ENCODE measurements at places on chromosomes 7 and 10. TPM values are rescaled to one million over a fixed set of nuclear protein-coding genes. Genes with fewer than 3 reads are reported as not detected.

Gene PAPOLB
- total RNA-seq: not detected

Gene PCGF6
- 4.6 TPM for total RNA-seq

Gene CTAGE4
- 1.5 TPM for total RNA-seq

DNA sequence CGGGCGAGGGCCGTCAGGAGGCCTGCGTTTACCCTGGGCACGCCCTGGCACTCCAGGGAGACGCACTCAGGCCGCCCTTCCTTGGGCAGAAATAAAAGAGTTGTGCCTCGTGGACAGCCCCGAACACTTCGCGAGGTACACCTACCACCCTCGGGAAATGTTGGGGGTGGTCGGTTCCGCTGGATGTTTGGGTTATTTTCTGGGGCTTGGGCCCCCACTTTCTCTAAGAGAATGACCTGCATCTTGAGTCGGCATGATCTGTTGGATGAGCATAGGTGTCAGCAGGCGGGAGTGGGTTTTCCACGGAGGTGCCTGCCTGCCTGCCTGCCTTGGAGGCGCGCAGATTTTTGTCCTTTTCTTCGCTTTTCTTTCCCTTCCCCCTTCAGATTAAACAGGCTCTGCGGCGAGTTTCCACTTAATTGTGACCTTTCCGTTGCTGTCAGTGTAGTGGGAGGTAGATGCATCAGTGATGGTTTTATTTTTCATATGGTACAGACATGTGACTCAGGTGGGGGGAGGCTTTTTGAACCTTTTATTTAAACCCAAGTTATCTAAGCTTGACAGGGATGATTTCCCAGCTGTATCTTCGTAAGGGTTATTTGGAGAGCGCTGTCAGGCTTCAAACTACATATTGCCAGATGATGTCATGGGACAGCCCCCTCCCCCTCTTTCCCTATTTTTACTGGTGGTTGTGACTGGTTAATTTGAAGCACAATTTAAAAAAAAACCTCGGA is 661 bp downstream of the HECTD2 start:
- H3K27me3 ChIP-seq: no peaks in the 10 kb centered on the region
- H3K4me3 ChIP-seq: peak overlapping the region; percentile 85
- no peak for DNase-seq
- H3K4me1 ChIP-seq: no peaks in the 10 kb centered on the region

DNA sequence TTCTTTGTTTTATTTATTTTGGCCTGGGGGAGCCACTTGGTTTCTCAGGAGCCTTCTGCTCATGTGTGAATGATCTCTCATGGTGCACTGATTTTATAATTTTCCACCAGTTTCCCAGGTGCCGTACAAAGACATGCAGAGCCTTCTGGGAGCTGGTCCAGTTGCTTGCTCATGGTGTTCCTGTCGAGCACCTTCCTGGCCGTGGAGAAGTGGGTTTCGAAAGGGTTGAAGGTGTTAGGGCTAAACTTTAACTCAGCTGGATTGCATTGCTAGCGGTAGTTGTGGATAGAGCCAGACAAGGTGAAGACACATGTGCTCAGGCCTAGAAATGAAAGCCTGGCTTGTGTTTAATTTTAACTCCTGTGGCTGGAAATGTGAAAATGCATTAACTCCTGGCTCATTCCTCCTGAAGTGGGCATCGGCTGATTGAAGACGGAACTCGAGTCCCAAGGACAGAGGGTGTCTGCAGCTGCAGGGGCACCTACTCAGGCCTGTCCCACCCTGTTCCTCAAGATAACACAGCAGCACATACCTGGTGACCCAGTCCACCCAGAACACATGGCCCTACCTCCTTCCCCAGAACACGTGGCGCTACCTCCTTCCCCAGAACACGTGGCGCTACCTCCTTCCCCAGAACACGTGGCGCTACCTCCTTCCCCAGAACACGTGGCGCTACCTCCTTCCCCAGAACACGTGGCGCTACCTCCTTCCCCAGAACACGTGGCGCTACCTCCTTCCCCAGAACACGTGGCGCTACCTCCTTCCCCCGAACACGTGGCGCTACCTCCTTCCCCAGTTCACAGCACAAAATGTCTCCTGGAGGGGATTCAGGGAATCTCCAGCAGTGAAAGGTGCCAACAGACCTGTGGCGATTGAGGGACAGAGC is 133.2 kb downstream of the WDR37 start:
- no peaks in the 10 kb centered on the region for H3K36me3 ChIP-seq
- H3K27ac ChIP-seq: peak overlapping the region; percentile 67
- no peaks in the 10 kb centered on the region for H3K4me1 ChIP-seq

GRCh38 chr7:16847381-16847860 is 34.4 kb downstream of the AGR3 start:
- no peak for DNase-seq
- no peaks in the 10 kb centered on the region for H3K36me3 ChIP-seq
- peaks cover 4% of the 10 kb centered on the region for H3K4me1 ChIP-seq
- no peaks in the 10 kb centered on the region for H3K27me3 ChIP-seq
- H3K27ac ChIP-seq: no peak overlapping the region

- DNase-seq: no peak
- H3K4me3 ChIP-seq: no peak overlapping the region
- no peaks in the 10 kb centered on the region for H3K27me3 ChIP-seq
- no peak overlapping the region for H3K27ac ChIP-seq
- no peaks in the 10 kb centered on the region for H3K4me1 ChIP-seq
Observed at GRCh38 chr7:24609570-24609969, 36.3 kb downstream of the PALS2 start.

- no peaks in the 10 kb centered on the region for H3K27me3 ChIP-seq
- no peak overlapping the region for H3K27ac ChIP-seq
- no peak overlapping the region for H3K4me3 ChIP-seq
- peak; percentile 27 for DNase-seq
- no peaks in the 10 kb centered on the region for H3K36me3 ChIP-seq
- no peaks in the 10 kb centered on the region for H3K4me1 ChIP-seq
Observed at GRCh38 chr7:159032753-159033472, 111.8 kb downstream of the VIPR2 start.

- no peaks in the 10 kb centered on the region for H3K36me3 ChIP-seq
- no peaks in the 10 kb centered on the region for H3K4me1 ChIP-seq
- no peak overlapping the region for H3K27ac ChIP-seq
- no peak overlapping the region for H3K4me3 ChIP-seq
Observed at GRCh38 chr10:856416-857157, 74.9 kb downstream of the LARP4B start.

GRCh38 chr7:50781381-50782293 is 1.1 kb downstream of the GRB10 start:
- DNase-seq: no peak
- peaks cover 56% of the 10 kb centered on the region for H3K4me1 ChIP-seq
- H3K27ac ChIP-seq: peak overlapping the region; percentile 20

DNA sequence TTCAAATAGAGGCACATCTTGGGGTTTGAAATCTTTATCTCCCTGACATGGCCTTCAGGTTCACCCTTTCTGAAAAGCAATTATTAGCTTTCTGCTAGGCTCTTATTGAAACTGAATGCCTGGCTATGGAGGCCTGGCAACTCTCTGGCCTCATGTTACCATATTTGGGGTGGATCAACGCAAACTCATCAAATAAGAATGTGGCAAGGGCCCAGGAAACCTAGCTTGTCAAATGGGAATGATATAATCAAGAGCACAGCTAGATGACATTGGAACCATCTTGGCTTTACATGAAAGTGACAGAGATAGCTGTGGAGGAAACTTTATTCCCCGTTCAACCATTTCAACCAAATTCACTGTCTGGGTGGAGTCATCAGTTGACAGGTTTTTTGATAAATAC is 202.8 kb upstream of the SMIM30 start:
- no peak overlapping the region for H3K4me3 ChIP-seq
- no peaks in the 10 kb centered on the region for H3K27me3 ChIP-seq
- H3K4me1 ChIP-seq: no peaks in the 10 kb centered on the region
- no peak for DNase-seq
